ENCODE measurements at places on chromosomes 12 and 14.

GRCh38 chr12:97939156-97939555 is 476.6 kb downstream of the RMST start:
- DNase-seq, result no peak

- DNase-seq, result no peak
Measured at GRCh38 chr12:106023039-106023438, 115.7 kb downstream of the NUAK1 start.

- DNase-seq, result no peak
Measured at GRCh38 chr14:42804141-42804540, 1197.5 kb downstream of the LRFN5 start.

DNA sequence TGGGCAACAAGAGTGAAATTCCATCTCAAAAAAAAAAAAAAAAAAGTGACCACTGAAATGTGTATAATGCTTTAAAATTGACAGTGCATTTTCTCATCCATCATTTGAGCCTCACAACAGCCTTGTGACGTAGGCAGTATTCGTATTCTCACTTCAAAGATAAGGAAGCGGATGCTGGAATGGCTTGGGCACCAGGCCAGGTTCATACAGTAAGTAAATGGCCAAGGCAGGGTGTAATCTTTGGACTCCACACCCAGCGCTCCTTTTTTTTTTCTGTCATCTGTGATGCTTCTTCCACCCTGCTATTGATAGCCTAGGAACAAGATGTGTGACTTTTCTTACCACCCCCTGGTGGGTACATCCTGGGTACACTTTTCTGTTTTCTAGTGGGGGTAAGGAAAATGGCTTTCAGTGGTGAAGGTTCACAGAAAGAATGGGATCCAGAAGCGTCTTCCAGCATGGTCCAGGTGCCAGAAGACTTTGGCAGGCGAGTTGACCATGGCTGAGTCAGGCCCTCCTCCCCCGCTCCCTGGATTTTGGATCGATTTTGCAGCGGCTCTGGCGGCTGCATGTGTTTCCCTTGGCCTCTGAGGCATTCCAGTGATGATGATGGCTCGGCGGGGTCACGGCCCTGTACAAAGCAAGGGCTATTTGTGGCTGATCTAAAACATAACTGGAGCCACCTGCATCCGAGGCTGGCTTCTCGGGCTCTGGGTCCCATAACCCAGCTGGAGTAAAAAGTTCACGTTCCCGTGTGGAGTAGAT is 110.6 kb downstream of the CACNA1C start:
- no peak for DNase-seq

GRCh38 chr12:120851444-120851843 is 52.7 kb downstream of the SPPL3 start:
- no peak for DNase-seq

GRCh38 chr12:6122201-6122600 is 2.3 kb downstream of the VWF start:
- DNase-seq, result no peak

- no peak for DNase-seq
Measured at GRCh38 chr12:24560192-24560775, 388.6 kb downstream of the BCAT1 start.

DNA sequence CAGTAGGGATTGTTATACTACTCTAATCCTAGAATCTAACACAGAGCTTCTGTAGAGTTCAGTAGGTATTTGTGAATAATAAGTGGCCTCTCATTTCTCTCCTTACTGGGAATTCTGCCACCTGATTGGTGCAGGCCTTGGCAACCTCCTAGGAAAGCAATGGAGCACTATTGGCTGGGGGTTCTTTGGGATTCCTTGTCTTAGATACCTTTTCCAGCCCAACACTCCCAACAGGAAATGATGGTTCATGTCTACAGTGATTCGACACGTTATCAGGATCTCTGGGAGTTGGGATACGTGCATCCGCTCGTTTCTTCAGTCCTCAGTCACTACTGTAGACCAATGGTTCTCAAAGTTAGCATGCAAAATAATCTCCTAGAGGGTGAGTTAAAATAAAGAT is 67.4 kb downstream of the ELK3 start:
- DNase-seq, result no peak

GRCh38 chr14:75513911-75514672 is 8.2 kb upstream of the BATF start:
- DNase-seq, result no peak

DNA sequence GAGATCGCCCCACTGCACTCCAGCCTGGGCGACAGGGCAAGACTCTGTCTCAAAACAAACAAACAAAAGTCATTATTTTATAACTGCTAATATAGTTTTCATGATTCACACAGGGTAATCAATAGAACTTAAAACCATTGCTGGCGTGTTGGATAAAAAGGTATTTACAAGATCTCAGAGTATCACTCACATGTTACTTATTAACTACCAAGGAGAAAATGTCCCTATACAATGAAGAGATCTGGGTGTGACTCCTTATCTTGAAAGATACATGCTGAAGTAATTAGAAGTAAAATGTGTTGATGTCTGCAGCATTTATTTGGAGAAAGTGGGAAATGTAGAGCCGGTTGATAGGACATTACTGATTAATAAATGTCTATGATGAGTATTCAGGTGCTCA is 57.3 kb upstream of the PIK3C2G start:
- DNase-seq, result no peak

GRCh38 chr14:87199381-87199780 is 793.6 kb downstream of the GALC start:
- no peak for DNase-seq

GRCh38 chr14:52395728-52396127 is 81.6 kb downstream of the PTGER2 start:
- no peak for DNase-seq

- DNase-seq, result no peak
Measured at GRCh38 chr14:35866595-35867279, 40.6 kb downstream of the BRMS1L start.

DNA sequence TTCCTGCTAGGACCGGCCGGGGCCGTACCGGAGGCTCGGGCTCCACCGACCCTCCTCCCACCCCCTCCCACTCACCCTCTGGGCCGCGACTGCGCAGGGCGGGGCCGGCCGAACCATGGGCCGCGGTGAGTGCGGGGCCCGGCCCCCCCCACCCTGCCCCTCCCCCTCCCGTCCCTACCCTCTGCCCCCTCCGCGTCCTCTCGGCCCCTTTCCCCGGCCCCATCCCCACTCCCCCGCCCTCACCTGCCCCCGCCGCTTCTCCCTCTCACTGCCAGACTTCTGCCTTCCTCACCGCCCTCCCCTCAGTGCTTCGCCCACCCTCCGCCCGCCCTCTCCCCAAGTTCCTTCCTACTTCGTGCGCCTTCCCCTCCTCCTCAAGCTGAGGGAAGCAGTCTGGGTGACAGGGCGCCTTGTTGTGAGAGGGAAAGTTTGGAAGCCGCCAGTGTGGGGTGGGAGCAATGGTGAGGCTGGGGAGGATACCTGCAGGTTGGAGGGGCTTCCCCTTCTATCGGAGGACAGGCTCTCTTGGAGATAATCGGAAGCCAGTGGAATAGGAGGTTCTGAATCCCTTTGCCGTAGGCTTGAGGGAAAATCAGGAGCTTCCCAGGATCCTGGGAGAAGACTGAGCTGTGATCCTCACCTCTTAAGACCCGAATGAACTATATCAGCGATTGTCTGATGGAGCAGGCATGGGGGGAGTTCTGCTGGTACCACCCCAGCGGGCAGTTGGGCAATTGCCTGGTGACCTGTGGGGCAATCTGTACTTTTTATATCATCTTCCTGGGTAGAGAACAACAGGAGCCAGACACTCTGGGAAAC is 472 bp downstream of the MBD6 start:
- DNase-seq, result peak; percentile 68

DNA sequence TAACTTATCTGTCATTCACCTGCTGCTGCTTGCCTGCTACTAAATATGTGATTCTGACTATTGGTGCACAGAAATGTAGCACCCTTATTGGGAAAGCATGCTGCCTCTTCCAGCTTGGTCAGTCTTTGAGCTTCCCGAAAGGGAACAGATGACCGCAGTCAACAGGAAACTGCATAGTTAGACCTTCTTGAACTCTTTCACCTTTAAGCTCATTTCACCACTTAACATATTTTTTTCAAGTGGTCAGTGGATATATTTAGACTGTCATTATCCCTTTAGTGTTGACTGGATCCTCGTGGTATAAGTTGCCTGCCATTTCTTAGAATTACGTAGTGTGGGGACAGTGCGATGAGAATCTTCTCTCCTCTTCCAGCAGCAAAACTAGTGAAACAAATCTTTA is 224.9 kb downstream of the FBXL14 start:
- DNase-seq, result no peak

DNA sequence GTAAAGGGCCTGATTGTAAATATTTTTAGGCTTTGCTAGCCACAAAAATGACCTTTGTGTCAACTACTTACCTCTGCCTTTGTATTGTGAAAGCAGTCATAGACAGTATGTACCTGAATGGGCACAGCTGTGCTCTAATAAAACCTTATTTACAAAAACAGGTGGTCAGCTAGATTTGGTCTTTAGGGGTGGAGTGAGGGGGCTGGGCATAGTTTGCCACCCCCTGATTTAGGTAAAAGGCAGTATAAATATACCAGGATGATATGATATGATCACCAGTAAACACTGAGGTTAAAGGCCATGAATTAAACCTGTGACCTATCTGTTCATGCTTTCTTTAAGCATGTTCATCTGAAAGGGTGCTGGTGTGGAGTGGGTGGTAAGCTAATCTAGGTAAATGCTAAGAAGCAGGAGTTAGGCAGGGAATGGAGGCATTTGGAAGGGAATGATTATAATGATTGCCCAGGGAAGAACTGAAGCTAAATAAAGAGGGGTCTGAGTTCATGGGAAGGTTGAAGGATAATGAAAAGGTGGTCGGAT is 77.1 kb upstream of the BCAT1 start:
- no peak for DNase-seq

GRCh38 chr14:91714805-91715204 is 17.1 kb downstream of the CATSPERB start:
- no peak for DNase-seq

DNA sequence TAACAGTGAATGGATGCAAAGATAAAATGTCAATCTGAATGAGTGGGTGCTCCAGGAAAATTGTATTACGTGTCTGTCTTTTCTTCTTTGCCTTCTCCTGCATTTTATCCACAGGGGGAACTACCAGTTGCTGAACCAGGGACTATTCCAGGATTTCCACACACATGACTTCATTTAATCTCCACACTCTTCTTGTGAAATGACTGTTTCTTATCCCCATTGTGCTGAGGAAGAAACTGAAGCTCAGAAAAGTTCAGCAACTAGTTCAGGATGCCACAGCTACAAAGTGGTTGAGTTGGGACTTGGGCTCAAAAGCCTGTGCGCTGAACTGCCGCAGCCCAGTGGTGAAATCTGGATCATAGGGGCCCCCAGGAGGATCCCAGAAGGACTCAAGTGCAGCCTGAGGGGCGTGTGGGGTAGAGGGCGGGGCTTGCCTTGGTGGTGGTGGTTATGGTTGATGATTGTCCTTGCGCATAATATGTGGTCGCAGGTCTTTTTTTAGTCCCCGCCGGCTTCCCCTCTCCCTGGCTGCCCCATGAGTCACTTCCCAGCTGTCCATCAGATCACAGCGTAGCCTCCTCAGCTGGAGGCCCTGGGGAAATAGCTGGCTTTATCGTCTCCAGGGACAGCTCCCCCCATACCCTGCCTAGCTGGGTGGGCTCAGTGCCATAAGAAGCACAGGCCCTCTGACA is 235.2 kb upstream of the CRY1 start:
- DNase-seq, result no peak
